Central memory CD8-positive, alpha-beta T cell (primary cell): ENCODE measurements at places on chromosomes 4 and X.

DNA sequence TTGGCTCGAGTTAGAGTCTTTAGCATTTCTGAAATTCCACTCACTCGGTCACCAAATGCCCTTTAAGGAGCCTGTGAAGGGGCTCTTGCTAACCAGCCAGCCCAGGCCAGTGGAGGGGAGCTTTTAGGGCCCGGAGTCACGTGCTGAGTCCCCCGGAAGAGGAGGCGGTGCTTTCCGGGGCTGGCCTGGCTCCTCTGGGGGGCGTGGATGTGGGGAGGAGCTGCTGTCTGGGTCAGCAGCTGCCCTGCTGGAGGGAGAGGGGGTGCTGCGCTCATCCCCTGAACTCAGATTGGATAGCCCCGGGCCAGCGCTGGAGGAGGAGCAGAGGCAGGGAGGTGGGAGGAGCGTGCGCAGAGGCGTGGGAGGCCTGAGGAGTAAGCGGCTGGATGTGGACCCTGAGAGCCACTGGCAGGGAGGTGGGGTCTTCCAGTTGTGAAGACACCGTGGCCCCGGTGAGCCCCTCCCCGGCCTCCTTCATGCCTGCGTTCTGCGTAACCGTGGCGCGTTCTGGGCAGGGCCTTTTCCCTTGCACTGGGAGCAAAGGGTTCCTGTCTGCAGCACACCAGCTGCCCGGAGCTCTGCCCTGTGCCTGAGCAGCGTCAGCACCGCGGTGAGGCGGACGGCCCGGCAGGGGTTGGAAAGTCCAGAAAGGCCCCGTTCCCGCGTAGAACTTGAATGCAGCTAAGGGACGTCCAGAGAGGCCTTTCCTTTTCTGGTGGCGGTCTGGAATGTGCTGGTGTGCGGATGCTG lies 19.7 kb downstream of the MAEA start:
- DNase-seq: no peak
- peaks cover 51% of the 10 kb centered on the region for H3K4me1 ChIP-seq
- no peaks in the 10 kb centered on the region for H3K27me3 ChIP-seq
- H3K4me3 ChIP-seq: peak overlapping the region; percentile 75
- H3K36me3 ChIP-seq: peaks cover 31% of the 10 kb centered on the region

- no peak overlapping the region for H3K27ac ChIP-seq
- H3K4me1 ChIP-seq: no peaks in the 10 kb centered on the region
- H3K27me3 ChIP-seq: no peaks in the 10 kb centered on the region
- H3K4me3 ChIP-seq: no peak overlapping the region
- no peak for DNase-seq
Measured at GRCh38 chrX:74493806-74494205, 72.5 kb downstream of the SLC16A2 start.

DNA sequence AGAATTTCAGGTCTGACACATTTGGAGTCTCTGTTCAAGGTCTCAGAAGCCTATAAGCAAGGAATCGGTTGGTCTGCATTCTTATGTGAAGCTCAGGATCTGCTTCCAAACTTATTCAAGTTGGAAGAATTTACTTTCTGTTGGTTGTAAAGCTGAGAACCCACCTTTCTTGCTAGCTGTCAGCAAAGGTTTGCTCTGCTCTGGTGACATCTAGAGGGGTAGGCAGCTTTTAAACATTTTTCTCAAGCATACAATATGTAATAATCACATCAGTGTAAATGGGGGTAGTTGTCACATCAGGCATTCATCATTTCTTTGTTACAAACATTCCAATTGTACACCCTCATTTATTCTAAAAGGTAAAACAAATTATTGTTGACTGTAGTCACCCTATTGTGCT lies 935.2 kb downstream of the TRAM1L1 start:
- no peaks in the 10 kb centered on the region for H3K27me3 ChIP-seq
- DNase-seq: no peak
- no peaks in the 10 kb centered on the region for H3K4me1 ChIP-seq

- H3K4me1 ChIP-seq: peaks cover 9% of the 10 kb centered on the region
- H3K36me3 ChIP-seq: peaks cover 2% of the 10 kb centered on the region
- H3K4me3 ChIP-seq: peak overlapping the region; percentile 41
- peaks cover 49% of the 10 kb centered on the region for H3K27me3 ChIP-seq
- no peak overlapping the region for H3K27ac ChIP-seq
- no peak for DNase-seq
Measured at GRCh38 chrX:118976599-118977340, 2.4 kb downstream of the LONRF3 start.

GRCh38 chr4:16196482-16197393 lies 29.5 kb downstream of the TAPT1 start:
- no peaks in the 10 kb centered on the region for H3K27me3 ChIP-seq
- H3K4me3 ChIP-seq: no peak overlapping the region
- no peak for DNase-seq

DNA sequence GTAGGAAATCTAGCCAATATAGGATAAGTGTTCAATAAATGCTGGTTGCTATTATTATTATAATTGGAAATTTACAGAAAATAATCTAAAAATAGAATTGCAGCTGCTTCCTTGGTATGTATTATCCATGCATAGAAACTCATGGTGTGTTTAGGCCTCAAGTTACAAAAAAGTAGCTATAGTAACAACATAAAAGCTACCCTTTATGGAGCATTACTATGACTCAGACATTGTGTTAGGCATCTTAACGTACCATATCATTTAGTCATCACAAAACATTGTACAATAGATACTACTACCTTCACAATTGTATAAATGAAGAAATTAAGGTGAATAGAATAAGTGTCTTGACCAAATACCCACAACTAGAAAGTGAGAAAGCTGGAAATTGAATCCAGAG lies 126.9 kb upstream of the NRK start:
- no peak overlapping the region for H3K4me3 ChIP-seq
- DNase-seq: no peak
- H3K27me3 ChIP-seq: no peaks in the 10 kb centered on the region
- no peak overlapping the region for H3K27ac ChIP-seq
- no peaks in the 10 kb centered on the region for H3K4me1 ChIP-seq
- H3K36me3 ChIP-seq: no peaks in the 10 kb centered on the region

DNA sequence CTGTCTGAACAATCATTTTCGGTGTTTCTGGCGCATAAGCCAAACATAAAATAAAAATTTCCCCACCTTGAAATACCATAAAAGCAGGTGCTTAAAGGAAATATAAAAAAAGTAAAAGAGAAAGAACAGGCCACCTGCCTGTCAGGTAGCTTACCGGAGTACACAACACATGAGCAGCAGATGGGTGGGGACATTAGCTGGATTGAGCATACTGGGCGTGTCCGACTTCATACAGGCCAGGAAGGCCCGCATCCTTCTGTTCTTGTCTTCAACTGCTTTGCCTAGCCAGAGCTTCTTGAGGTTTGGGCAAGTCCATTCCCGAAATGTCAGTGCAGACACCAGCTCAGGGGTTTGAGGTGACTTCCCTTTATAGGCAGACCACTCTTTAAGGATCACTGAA lies 66.7 kb downstream of the FAM120C start:
- no peaks in the 10 kb centered on the region for H3K4me1 ChIP-seq
- DNase-seq: no peak
- no peaks in the 10 kb centered on the region for H3K27me3 ChIP-seq
- peaks cover 6% of the 10 kb centered on the region for H3K36me3 ChIP-seq
- H3K27ac ChIP-seq: no peak overlapping the region
